Omental fat pad (tissue), 4 donors: ENCODE measurements at places on chromosomes 3 and 15.

DNA sequence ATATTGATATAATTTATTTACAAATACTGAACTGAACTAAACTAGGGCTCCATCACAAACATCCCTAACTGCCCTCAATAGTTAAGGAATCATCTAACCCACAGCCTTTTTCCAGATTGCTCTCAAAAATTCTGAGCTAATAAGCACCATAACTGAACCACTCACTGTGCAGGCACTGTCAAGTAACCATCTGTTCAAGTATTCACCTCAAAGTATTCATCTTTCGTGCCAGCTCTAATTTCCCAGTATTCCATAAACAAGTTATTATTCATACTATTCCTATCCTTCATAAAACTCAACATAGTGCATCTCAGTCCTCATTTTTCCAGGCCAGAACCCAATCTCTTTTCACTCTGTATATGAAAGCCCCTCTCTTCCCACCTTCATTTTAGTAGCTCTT, 41.1 kb downstream of the THBS1 start:
- DNase-seq, result no peak

- DNase-seq, result no peak
Observed at GRCh38 chr3:116032176-116032575, 408.9 kb downstream of the GAP43 start.

DNA sequence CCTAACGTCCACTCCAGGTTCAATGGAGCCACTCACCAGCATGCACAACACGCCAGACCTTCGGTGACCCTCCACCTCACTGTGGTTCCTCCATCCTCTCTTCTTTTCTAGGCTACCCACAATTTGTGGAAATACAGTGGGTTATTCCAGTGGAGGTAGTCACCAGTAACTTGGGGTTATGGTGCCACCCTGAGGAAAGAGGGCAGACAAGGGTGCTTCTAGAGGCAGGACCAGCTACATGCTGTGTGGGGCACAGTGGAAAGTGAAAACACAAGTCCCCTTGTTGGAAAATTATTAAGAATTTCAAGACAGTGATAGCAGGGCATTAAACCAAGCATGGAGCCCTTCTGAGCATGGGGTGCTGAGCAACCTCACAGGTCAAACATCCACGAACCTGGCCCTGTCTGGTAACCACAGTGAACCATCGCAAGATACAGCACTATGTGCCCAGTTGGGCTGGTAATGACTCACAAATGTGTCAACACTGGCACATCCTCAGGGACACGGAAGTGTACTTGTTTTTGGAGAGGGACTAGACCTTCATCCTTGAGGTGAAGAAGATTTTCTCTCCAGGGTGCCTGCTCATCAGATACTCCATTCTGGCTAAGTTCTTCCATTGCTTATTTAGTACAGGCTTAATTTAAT, 166.7 kb downstream of the STT3B start:
- DNase-seq, result no peak

- DNase-seq, result no peak
Observed at GRCh38 chr15:68417897-68418296, 14.1 kb downstream of the ITGA11 start.

- DNase-seq, result no peak
Observed at GRCh38 chr15:85541744-85542143, 161.3 kb downstream of the AKAP13 start.

DNA sequence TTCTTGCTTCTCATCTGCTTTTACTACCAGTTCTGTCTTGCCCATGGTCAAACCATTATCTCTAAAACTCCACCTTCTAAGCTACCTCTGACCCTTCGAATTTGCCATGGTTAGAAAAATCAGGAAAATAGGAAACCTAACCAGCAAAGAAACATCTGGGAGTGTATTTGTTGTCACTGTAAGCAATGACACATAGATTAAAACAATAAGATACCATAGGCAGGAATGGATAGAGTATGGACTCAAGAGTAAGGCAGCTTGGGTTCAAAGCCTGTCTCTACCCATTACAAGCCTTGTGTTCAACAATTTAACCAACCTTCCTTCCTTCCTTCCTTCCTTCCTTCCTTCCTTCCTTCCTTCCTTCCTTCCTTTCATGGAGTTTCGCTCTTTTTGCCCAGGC, 34.9 kb downstream of the CRTC3 start:
- DNase-seq, result no peak

DNA sequence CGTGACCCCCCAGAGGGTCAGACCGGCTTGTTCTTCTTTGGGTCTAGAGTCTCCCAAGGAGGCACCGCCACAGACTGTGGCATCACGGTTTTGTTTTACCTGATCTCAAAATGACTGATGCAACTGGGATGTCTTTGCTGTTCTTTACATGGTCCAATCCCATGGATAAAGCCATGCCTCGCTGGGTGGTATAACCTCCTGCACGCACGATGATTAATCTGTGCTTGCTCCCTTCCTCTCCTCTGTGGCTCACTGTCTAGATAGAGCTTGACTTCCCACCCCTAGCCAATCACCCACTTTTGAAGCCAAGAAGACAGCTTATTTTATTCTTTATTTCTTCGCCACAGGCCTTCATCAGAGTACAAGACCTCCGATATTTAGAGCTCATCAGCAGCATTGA, 36.6 kb upstream of the RHO start:
- DNase-seq, result no peak

DNA sequence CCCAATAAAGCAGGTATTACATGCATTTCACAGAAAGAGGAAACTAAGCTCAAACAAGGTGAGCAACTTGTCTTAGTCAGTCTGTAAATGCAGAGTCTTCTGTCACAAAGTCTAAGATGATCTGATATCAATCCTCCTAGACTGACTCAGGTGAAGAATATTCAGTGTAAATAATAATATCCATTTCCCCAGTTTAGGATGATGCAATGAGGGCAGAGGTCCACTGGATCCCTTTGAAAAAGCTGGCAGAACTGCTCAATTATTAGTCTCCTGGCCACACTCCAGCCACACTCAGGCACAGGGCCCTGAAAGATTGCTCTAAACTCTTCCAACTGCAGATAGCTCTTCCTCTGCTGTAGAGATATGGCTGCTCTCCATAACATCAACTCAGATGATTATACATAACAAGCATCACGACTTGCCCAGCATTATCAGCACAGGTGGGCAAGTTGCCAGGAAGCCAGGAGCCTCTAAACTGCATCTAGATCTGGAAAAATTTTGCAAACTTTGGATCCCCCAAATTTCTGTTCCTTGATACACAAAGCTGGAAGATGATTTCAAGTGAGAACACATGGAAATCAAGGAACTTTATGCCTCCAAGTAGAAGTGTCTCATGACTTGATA, 129.8 kb upstream of the CPNE4 start:
- DNase-seq, result no peak

DNA sequence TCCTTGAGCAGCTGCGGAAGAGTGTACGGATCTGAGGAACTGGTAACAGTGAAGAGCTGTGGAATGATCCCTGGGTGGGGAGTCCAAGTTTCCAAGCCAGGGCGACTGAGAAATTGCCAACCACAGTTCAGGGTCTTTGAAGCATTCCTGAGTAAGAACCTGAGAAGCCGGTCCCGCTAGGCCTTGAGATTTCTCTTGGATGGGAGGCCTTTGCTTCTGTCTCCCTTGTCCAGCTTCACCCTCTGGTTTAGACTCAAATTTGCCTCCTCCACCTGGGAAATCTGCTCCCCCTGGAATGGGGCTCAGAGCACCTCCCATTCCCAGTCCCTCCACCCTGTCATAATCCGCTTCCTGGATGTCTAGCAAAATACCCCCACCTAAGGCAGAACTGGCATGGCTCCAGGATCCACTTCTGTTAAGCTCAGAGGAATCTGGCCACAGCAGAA, 127.7 kb upstream of the DLG1 start:
- no peak for DNase-seq

DNA sequence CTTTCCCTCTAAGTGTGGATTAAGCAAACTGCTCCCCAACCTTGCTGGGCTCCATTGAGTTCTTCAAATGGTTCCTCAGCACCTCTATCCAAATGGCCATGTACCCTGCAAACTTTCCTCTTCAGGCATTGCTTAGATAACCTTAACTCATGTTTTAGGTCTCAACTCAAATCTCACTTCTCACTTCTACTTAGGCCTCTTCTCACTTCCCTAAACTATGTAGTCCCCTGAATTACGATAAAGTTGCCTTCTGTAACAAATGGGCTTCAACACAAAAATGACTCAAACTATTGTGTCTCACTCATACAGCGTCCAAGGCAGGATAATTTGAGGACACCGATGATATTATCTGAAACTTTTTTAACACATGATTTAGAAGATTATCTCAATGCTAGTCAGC, 62.4 kb upstream of the STAC start:
- DNase-seq, result no peak
